ENCODE measurements at places on chromosomes 3 and 15.
A peak's percentile ranks its signal among the peaks of the same experiment; 100 is the strongest.

- no peak for DNase-seq
These were observed 1020.2 kb downstream of the AGBL1 start for GRCh38 chr15:87099916-87100315.

DNA sequence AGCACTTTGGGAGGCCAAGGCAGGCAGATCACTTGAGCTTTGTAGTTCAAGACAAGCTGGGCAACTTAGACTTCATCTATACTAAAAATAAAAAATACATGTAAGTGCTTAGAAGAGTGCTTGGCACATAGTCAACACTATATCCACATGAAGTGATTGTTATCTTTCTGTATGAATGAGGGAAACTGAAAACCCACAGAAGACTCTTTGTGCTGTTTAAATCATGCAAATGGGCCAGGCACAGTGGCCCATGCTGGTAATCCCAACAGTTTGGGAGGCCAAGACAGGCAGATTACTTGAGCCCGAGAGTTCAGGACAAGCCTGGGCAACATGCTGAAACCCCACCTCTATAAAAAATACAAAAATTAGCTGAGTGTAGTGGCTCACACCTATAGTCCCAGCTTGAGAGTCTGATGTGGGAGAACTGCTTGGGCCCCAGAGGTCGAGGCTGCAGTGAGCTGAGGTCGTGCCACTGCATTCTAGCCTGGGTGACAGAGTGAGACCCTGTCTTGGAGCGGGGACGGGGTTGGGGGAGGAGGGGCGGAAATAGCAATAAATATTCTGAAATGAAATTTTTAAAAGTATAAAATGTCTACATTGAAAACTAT is 129.7 kb downstream of the NR2E3 start:
- DNase-seq: no peak

DNA sequence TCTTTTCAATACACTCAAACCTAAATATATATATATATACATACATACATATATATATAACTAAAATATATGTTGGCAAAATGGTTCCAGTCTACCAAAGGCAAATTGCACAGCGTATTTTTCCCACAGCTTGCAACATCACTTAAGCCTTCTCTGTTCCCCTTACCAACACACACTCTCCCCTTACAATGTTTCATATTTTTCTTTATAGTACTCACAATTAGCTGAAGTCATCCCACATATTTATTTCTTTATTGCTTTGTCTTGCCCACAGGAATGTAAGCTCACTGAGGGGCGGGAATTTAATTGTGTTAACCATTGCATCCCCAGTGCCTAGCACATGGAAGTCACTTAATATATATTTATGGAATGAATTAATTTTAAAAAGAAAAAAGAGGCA is 288.3 kb downstream of the ULK4 start:
- DNase-seq: no peak

DNA sequence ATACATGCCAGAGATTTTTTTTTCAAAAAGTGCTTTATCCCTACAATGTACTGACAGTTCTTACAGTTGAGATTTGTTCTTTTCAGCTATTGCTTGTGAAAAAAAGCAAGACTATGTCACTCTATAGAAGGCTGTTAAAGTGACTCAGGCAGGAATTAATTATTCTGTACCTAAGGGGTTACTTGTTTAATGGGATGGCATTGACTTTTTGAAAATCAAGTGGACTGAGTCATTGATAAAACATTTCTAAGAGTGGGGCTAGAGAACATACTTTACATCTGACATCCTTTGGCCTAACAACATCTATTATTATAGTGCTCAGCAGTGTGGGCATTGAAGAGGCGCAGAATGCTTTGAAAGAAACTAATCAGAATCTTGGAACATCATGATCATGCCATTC is 34.3 kb downstream of the INTS14 start:
- no peak for DNase-seq

DNA sequence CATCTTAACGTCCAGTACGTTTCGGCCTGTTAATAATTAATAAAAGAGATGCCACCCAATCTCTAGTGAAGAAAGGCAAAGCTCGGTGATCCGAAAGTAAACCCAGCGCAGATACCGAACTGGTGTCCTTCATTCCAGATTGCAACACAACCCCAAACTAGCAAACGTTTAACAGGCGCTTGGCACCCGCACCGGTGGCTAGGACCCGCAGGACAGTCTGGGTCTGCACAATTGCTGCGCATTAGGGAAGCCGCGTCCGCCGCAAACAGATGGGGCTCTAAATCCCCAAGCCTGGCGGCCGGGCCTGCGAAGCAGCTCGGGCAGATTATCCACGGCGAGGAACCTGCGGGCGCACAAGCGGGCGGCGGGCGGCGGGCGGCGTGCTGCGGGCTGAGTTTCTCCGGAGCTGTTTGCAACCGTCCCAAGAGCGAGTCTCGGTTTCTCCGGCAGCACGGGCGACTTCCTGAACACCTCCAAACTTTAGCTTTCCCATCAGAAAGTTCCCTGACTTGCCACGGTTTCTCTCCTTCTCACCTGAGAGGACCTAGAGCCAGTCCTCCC is 112.1 kb upstream of the ICE2 start:
- DNase-seq: peak; percentile 38

- no peak for DNase-seq
These were observed 85.7 kb downstream of the RYR3 start for GRCh38 chr15:33396475-33396874.

GRCh38 chr3:94776401-94776915 is 713.6 kb downstream of the NSUN3 start:
- no peak for DNase-seq

GRCh38 chr3:124904835-124905492 is 17.8 kb upstream of the ITGB5 start:
- DNase-seq: no peak

DNA sequence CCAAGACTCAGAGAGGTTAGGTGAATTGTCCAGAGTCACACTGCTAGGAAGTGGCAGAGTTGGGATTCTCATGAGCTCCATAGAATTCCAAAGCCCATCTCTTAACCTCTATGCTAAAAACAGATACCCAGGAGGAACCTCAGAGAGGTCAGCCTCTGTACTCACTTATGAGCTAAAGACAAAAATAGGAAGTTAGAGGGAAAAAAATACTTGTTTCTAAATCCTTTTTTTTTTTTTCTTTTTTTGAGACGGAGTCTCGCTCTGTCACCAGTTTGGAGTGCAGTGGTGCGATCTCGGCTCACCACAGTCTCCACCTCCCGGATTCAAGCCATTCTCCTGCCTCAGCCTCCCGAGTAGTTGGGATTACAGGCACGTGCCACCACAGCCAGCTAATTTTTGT is 31.4 kb downstream of the FSD2 start:
- DNase-seq: no peak

DNA sequence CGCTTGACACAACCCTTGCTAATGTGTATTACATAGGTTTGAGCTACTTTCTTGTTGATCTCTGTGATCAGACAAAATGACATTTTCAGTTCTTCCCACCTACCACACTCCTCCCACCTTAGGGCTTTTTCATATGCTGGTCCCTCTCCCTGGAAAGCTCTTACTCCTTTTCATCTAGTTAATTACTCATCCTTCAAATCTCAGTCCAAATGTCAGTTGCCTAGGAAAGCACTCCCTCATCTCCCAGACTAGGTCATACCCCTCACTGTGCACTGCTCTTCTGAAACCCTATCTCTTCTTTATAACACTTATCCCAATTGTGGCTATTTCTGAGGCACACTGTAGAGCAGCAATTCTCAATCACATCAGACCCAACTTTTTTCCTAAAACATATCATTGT is 7.3 kb downstream of the ZNF106 start:
- DNase-seq: no peak

GRCh38 chr3:172201870-172202236 is 162.5 kb downstream of the FNDC3B start:
- DNase-seq: no peak

GRCh38 chr15:55741833-55742497 is 987 bp downstream of the PRTG start:
- DNase-seq: no peak

DNA sequence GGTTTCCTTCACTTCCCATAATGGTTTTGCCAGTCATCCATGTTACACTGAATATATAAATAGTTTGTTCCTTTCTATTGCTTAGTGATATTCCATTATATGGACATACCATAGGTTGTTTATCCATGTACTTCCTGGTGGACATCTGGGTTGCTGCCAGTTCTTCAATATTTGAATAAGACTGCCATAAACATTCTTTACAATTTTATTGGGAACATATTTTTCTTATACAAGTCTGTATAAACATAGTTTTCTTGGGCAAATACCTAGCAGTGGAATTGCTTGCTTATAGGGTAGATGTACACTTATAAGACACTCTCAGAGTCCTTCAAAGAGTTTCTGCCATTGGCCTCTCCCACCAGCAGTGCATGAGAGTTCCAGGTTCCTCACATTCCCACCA is 231.4 kb downstream of the OPA1 start:
- no peak for DNase-seq

- DNase-seq: no peak
These were observed 213.1 kb downstream of the FGF12 start for GRCh38 chr3:192514081-192514753.

DNA sequence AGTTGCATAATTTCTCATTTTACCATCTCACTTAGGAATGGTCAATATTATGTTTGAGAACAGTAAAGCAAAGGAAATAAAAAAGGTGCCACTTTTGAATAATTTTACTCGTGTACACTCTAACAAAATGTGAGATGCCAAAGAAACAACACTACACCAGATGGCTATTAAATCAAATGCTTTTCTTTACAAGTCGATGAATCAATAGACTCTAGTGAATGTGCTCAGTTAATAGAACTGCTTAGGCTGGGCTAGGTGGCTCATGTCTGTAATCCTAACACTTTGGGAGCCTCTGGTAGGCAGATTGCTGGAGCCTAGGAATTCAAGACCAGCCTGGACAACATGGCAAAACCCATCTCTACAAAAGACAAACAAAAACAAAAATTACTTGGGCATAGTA is 87.9 kb downstream of the ZNF609 start:
- no peak for DNase-seq

DNA sequence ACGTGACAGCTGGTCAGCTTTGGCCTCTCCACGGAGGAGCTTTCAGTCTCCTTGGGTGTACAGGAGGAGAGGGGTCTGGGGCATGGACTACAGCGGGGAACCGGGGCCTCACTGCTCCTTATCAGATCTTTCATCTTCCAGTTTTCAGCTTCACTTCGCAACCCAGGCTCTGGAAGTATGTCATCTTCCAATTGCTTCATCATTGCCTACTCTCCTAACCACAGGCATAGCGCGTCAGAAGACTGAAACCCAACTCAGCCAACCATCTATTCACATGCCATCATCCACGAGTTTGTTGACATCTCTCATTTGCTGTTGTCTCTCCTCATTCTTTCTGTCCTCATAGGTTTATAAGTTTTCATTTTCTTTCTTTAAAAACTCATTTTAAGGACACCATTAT is 119.5 kb downstream of the MYLK start:
- no peak for DNase-seq
